ENCODE measurements at places on chromosomes 7 and 10.

DNA sequence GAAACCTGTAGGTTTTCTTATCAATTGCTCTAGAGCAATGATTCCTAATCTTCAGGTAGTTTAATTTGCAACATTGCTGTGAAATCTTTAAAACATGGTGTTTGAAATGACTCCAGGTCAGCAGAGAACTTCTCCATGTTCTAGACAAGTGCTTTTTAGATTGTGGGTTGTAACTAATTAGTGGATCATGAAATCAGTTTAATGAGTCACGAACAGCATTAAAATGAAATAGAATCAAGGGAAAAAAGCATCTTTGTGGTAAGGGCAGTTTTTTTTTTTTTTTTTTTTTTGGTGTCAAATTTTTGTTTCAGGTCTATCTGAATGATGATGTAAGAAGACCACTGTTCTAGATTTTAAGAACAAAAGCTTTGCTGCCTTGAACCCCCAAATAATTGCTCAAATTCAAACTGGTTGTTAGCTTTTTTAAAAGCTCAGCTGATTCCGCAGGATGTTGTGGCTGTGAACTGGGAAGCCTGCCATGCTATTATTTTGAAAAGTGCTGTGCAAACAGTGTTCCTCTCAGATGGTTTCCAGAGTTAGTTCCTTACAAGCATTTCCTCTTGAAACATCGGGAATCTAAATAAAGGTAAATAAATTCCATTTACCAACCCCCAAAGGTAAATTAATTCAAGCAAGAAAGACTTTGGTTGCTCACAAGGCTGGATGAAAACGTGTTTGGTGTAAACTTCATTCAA lies 13.1 kb upstream of the PDK4 start:
- DNase-seq, result peak; percentile 47

GRCh38 chr10:21421794-21422193 lies 103.7 kb downstream of the SKIDA1 start:
- no peak for DNase-seq

GRCh38 chr10:61841338-61841875 lies 60.1 kb upstream of the ARID5B start:
- DNase-seq, result no peak

GRCh38 chr7:110839866-110840265 lies 251.1 kb upstream of the LRRN3 start:
- DNase-seq, result no peak

DNA sequence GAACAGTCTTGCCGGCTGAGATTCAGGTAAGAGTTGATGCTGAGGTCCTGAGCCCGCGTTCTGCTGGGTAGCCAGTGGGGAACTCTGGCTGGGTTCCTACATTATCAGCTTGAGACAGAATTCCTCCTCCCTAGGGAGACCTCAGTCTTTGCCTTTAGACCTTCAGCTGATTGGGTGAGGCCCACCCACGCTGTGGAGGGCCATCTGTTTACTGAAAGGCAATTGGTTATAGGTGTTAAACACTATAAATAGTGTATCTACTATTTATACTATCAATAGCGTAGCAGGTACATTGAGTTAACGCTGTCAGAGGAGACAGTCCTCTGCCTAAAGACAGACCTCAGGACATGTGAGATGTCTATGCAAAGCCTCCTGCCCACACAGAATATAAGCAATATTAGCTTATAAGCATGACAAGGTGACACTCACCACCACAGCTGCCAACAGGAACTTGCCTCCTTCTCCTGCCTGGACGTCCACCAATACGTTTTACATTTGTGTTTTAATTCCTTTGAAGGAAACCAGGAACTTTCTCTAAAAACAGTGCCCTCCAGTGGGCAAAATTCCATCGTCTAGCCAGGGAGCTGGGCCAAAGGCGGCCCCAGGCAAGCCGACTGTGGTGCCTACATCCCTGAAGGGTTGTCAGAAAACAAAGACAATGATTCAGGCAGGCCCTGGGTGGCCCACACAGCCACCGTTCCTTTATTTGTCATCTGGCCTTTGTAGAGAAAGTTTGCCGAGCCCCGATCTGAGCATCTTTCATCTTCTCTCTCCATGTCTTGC lies 58.8 kb downstream of the INSIG1 start:
- no peak for DNase-seq

- no peak for DNase-seq
These were observed 443.2 kb upstream of the FOXK1 start for GRCh38 chr7:4238861-4239260.

- DNase-seq, result no peak
These were observed 156.0 kb downstream of the GLI3 start for GRCh38 chr7:42080841-42081586.

DNA sequence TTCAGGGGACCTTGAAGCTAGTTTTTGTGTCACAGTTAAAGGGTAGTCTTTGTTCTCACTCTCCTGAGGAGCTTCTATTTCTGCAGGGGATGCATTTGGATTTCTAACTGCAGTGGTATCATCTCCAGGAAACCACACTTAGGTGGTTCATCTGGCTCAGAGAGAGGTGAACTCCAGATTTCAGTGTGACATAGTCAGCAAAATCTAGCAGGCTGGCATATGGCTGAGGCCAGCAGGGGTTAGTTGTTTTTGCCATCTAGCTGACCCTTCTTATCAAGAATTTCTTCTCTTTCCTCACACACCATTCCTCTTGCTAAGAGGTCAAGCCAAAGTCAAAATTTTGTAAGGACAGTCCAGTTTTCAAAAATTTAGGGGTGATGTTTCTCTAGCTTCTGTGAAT lies 248.2 kb downstream of the REEP3 start:
- no peak for DNase-seq

DNA sequence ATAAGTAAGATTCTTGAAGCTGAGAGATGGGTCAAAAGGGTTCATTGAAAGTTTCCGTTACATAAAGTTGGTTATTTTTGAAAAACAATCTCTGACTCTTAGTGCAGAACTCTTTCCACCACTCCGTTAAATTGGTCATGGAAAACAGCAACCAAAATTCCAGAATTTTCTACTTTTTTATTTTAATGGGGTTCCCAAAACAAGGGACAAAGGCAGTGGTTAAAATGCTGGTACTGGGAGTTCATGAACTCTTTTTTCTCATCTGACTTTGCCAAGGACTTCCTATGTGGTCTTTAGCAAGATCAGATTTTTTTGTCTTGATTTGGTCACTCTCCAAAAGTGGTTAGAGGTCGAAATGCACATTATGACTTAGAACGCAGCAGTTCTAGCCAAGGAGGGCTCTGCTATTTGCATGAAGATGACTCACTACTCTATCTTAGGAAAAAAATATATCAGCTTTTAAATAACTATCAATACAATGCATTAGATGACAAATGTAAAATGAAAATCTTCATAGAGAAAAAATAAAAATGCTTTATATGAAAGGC lies 145.7 kb downstream of the REEP3 start:
- no peak for DNase-seq

Measured in LoVo (cell line).